Right ventricle myocardium inferior (tissue), 1 donor: ENCODE measurements at places on chromosomes 1 and 21. TPM values are rescaled to one million over a fixed set of nuclear protein-coding genes. Genes with fewer than 3 reads are reported as not detected.

The NOS1AP gene
- total RNA-seq: 3.5 TPM

The SFN gene
- total RNA-seq: not detected

GRCh38 chr1:92219028-92219427 is 1.3 kb downstream of the C1orf146 start:
- DNase-seq: no peak

GRCh38 chr1:87652176-87652575 is 323.5 kb downstream of the LMO4 start:
- DNase-seq: no peak

The TMEM81 gene
- 2.5 TPM for total RNA-seq

- no peak for DNase-seq
These were observed 22.7 kb downstream of the HTR6 start for GRCh38 chr1:19687414-19687813.

GRCh38 chr1:210944252-210944651 is 189.7 kb downstream of the KCNH1 start:
- DNase-seq: no peak

GRCh38 chr1:168734946-168735345 is 5.9 kb upstream of the DPT start:
- no peak for DNase-seq

- DNase-seq: no peak
These were observed 3.5 kb downstream of the WLS start for GRCh38 chr1:68228851-68229250.

- no peak for DNase-seq
These were observed 94.0 kb downstream of the CLIC6 start for GRCh38 chr21:34762786-34763185.

The KISS1 gene
- total RNA-seq: not detected

The CAMK2N1 gene
- 11.8 TPM for total RNA-seq

GRCh38 chr1:200079232-200079940 is 51.9 kb downstream of the NR5A2 start:
- no peak for DNase-seq

- DNase-seq: no peak
These were observed 41.8 kb downstream of the CAMTA1 start for GRCh38 chr1:6827079-6827478.

The DNASE2B gene
- total RNA-seq: not detected

DNA sequence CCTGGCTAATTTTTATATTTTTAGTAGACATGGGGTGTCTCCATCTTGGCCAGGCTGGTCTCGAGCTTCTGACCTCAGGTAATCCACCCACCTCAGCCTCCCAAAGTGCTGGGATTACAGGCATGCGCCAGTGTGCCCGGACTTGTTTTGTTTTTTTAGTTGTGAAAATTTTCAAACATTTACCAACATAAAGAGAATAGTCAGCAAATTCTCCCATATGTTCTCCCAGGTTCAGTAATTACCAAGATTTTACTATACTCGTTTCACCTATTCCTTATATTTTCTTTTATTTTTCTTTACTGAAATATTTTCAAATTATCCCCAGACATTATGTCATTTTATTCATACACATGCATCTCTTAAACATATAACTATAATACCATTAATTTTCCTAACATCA is 218.1 kb upstream of the L1TD1 start:
- DNase-seq: no peak

The PKP1 gene
- 0.16 TPM for total RNA-seq

- no peak for DNase-seq
These were observed 83.1 kb upstream of the BARHL2 start for GRCh38 chr1:90800012-90800717.

The KANK4 gene
- 0.95 TPM for total RNA-seq

GRCh38 chr1:19528438-19528837 is 43.1 kb upstream of the CAPZB start:
- DNase-seq: no peak

- no peak for DNase-seq
These were observed 147.5 kb downstream of the FOXD2 start for GRCh38 chr1:47585141-47585902.

DNA sequence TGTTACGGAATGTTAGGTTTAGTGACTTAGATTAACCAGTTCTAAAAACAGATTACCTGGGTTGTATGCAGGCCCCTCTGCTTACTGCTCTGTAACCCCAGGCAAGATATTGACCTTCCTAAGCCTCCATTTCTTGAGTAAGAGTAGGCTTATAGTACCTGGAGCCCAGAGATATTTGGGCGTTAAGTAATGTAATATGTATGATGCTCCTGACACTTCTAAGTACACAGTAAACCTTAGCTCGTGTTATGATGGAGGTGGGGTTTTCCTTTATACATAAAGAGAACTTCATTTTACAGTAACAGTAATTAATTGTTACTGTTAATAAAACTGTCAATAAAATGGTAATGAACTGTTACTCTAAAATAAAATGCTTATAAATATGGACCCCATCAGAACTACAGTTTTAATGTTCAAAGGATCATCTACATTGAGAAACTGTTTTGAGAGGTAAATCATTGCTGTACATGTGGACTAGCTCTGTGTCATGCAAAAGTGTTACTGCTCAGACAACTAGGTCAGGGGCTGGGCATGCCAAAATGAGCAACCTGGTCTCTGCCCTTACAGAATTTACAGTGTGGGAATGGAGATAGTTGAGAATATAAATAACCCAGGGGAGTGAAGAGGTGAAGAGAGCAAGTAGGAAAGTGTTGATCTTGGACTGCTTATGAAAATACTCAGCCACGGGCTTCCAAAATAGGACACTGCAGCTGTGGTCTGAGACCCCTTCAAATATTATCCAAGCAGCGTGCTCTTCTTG is 26.6 kb downstream of the LRRC8C start:
- DNase-seq: no peak

- peak; percentile 84 for DNase-seq
These were observed 12.7 kb downstream of the COL6A2 start for GRCh38 chr21:46110499-46111192.

DNA sequence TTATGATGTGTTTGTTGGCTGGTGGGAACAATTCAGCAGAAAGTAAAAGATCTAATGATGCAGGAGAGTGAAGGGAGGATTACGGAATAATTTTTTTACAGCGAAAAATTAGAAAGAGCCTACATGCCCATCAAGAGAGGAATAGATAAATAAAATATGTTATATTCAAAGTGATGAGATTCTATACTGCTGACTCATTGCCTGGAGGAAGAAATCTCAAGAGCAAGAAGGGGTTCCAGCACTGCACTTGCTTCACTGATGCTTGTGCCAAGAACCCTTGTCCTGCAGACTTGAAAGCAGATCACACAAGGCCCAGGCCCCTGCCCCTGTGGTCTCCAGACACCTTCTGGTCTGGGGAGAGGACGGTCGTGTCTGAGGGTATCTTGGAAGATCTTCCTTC is 295.1 kb upstream of the POU3F1 start:
- DNase-seq: no peak

The MX2 gene
- 4.8 TPM for total RNA-seq

- peak; percentile 41 for DNase-seq
These were observed 24.3 kb upstream of the PLEKHG5 start for GRCh38 chr1:6515771-6516170.
